ENCODE measurements at places on chromosomes 2 and 18.
A peak's percentile ranks its signal among the peaks of the same experiment; 100 is the strongest.

DNA sequence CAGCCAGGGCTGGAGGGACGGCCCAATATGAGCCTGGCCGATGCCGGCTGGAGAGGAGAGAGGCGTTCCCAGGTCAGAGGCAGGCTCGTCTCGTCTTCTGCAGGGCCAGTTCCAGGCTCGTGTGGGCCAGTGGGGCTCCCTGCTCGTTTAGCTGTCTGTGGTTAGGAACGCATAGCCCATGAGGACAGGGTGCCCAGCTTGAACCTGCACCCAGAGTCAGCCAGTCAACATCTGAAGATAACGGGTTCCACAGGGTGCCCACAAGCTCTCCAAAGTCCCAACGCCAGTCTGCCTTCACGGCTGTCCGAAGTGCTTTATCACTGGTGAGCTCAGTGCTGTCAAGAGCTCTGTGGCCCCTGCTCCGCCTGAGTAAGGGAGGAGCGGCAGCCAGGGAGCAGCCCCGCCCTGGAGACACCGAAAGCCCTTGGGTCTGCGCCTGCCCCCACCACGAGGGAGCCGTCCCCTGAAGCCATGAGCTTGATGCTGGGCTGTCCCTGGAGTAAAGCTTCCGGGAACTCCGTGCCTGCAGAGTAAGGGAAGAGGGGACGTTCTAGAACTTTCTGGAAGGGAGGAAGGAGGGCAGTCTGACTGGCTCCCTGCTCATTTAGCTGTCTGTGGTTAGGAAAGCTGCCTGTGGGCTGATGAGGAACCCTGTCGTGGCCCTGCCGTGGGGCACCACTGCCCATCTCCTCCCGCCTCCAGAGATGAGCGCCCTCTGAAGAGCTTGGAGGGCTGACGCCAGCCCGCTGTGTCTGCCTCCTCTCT lies 2.7 kb upstream of the HSBP1L1 start:
- DNase-seq = no peak

DNA sequence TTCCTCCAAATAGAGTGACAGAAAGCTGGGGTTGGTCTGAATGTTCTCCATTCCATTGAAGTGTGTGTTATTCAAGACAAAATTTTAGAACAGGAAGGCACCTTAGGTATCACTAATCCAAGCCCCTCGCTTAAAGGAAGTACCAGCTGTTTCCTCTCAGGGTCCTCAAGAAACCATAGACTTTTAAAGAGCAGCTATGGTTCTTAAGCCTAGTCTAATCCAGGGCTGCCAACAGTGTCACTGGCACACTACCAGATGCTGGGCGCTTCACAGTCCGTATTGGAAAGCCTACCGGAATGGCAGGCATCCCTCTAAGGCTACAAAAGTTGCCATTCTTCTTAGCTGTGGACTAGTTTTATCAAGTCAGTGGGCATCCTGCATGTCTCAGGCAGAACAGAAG lies 1.9 kb downstream of the NEMP2 start:
- DNase-seq = no peak

DNA sequence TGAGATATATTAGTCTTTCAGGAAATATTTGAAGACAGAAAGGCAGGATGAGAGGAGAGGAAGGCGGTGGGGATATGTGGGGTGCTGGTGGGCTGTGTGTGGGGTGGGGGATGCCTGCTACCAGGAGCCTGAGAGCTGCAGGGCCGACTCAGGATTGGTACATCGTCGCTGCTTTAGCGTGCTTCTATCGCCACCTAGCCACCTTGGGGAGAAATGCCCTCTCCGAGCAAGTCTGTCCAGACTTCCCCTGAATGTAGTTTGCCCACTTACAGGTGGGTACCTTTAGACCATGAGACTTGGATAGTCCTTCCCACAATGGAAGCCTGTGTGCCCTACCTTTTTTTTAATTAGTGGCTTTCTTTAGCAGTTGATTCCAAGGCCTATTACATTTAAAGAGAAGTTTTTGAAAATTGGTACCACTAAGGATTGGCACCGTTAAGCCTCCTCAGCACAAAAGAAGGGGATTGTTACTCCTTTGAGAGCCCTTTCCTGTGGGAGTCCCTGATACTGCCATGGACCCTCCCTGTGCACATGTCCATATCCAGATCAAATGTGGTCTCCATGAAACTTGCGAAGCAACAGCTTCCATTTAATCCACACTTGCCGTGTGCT lies 114.1 kb upstream of the NDUFV2 start:
- no peak for DNase-seq

GRCh38 chr2:183339311-183339710 lies 215.1 kb downstream of the NUP35 start:
- DNase-seq = no peak

- DNase-seq = peak; percentile 26
Observed at GRCh38 chr2:59301466-59302402, 1060.6 kb upstream of the FANCL start.

DNA sequence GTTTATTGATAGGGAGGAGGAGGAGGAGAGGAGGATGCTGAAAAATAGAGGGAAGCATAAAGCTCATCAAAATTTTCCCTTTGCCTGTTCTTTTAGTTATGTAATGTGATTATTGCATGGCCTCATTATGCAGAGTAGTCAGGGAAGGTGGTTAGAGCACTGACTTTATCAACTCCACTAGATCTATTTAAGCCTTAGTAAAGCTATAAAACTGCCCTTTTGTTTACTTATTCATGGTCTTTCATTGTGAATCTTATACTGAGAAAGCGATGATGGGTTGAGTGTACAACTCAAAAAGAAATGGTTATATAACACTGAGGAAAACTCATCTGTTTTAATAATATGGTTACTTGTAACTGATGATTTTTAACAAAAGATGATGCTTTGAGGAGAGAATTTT lies 81.7 kb downstream of the MAP4K4 start:
- DNase-seq = no peak

DNA sequence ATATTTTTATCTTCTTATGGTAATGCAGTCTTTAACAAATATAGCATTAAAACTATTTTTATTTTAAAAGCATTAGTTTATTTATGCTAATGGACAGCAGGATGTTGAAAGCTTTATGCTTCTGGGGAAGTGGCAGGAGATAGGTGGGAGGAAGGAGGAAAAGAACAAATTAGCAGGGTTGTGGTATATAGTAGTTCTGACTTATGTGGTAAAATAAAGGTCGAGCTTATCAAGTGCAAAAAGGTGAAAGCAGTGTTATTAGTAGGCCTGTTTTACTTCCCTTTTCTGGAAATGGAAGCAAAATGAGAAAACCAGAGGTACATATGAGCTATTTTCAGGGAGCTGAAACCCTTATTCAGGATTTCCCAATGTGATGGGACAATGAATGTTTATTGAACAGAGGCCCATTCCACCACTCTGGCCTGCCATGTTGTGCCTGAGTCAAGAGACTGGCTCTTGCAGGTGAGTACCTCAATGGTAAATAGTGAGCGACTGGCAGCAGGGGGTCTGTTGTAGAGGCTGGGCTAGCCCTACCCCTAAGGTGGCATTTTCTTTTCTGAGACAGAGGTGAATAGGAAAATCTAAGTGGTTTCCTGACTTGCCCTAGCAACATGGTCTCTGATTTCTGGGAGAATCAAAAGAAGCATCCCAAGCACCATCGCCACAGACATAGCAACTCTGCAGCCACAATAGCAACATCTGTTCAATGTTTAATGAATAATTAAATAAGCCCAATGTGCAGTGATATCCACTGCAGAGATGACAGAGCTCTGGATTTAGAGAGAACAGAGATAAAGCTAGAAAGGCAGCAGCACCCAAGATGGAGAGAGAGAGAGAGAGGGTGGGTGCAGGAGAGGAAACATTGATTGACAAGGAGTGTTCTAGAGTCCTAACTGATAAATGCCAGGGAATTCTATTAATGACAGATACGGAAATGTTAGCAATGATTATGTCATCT lies 119.7 kb downstream of the UPP2 start:
- no peak for DNase-seq

GRCh38 chr2:143152637-143153036 lies 23.4 kb downstream of the ARHGAP15 start:
- DNase-seq = no peak

DNA sequence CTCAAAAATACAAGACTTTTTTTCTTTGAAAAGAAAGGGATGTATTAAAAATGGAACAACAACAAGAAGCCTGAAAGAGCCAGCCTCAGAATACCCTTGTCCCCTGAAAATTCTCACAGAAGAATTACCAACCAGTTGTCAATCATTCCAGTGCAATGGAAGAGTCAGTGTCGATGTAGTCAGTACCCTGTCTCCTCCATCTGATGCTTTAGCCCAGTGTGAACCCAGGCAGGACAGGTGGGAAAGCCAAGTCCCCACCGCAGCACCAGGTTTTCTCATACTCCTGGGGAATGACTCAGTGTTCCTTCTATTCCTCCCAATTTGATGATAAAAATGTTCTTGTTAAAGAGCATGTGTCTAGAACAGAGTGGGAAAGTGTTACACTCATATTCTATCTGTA lies 332.0 kb upstream of the CHAC2 start:
- DNase-seq = no peak

GRCh38 chr2:37652199-37652640 lies 19.2 kb downstream of the CDC42EP3 start:
- DNase-seq = peak; percentile 77

DNA sequence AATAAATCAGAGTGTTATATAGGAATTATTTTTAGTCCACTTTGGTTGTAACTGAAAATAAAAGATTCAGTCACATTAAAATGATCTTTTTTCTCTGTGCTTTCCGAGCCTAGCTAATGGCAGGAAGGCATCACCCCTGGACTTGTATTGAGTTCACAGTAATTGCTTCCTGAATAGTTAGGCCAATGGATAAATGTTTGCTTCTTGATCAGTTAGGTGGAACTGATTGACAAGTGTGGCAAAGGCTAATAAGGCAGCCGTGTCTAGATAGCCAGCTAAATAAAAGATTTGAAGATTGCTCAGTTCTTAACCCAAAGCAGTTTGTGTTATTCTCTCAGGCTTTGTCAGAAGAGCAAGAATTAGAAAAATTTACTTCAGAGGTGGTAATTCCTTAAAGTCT lies 20.8 kb downstream of the FAM171B start:
- no peak for DNase-seq

- peak; percentile 58 for DNase-seq
Observed at GRCh38 chr2:8090748-8091700, 590.8 kb upstream of the ID2 start.

DNA sequence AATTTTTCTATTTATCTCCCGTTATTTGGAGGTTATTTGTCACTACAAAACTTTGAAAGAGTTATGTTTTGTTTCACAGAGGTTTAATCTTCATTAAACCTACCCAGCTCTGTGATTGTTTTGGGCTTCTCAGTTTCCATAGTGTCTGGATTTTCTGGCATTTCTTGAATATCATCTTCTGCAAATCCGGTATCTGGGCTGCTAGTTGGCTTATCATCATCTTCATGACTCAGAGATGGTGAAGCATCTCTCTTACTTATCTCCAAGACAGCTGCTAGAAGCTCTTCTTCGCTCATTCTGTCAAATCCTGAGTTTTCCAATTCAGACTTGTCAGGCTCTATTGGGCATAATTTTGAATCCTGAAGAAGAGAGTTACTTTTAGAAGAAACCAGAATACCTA lies 55.6 kb downstream of the VIL1 start:
- no peak for DNase-seq

All from BJ (cell line).